ENCODE measurements at places on chromosomes 16 and 17.

DNA sequence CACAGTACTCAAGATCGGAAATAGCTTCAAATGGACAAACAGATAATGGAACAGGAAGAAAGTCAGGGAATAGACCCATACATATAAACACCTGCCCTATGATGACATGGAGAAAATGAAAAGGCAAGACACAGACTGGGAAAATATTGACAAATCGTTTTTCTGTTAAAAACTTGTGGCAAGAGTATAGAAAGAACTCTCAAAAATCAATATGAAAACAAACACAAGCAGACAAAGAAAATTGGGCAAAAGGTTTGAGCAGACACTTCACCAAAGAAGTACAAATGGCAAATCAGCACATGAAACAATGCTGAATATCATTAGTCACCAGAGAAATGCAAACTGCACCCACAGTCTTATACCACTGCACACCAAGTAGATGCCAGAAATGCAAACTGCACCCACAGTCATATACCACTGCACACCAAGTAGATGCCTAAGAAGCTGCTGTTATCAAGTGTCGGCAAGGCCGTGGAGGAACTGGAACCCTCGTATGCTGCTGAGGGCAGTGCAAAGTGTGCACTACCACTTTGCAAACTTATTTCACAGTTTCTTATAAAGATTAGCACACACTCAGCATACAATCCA lies 123.5 kb upstream of the CHMP6 start:
- DNase-seq = no peak

DNA sequence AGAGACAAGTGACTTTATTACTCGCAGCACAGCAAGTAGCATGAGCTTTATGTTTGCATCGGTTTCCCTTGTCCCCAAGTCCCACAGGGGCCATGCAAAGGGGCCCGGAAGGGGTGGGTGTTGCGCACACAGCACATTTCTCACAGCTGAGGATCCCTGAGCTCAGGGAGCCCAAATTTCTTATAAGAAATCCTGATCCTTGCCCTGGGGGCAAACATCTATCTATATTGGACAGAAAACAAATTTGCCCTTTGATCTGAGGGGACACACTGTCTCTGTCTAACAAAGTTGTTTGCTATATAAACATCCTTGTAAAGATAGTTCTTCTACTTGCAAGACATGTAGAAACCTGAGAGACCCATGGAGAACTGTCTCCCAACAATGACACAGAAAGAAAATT lies 35.7 kb upstream of the MEAK7 start:
- no peak for DNase-seq

- no peak for DNase-seq
These were observed 73.2 kb upstream of the MRTFB start for GRCh38 chr16:13997933-13998332.

- DNase-seq = no peak
These were observed 298.8 kb downstream of the FOXL1 start for GRCh38 chr16:86877108-86877507.

DNA sequence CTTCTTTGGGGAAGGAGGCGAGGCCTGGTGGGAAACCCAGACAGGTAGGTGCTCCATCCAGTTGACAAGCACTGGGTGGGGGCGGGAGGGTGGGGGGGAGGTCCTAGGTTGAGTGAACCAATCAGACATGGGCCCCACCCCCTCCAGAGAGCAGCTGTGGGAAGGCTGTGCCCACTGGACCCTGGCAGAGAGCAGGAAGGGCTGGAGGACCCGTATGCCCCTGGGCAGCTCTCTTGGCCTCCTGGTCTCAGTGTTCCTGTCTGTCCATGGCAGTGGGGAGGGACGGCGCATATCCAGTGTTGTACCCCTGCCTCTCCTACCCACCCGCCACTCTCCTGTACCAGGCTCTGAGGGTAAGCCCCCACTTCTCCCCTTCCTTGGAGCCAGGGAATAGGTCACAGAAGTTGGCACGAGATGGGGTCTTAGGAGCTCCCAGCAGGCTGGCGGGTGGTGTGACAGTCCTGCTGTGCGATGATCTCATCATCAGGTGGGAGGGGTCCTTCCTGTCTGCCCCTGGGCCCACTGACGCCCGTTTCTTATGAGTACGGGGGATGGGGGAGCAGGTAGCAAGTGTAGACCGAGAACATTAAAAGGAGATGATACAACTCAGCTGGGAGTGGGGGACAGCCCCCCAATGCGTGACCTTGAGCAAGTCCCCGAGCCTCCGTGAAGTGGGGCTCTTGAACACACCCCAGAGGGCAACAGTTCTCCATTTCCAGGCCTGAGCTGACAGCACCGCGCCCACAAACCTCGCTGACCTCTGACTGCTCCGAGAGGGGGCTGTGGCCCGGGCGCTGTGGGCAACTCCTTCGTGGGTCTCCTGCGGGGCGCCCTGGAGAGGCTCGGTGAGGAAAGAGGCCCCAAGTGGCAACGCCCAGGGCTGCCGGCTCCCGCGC lies 1.2 kb upstream of the ZFPM1 start:
- DNase-seq = no peak

DNA sequence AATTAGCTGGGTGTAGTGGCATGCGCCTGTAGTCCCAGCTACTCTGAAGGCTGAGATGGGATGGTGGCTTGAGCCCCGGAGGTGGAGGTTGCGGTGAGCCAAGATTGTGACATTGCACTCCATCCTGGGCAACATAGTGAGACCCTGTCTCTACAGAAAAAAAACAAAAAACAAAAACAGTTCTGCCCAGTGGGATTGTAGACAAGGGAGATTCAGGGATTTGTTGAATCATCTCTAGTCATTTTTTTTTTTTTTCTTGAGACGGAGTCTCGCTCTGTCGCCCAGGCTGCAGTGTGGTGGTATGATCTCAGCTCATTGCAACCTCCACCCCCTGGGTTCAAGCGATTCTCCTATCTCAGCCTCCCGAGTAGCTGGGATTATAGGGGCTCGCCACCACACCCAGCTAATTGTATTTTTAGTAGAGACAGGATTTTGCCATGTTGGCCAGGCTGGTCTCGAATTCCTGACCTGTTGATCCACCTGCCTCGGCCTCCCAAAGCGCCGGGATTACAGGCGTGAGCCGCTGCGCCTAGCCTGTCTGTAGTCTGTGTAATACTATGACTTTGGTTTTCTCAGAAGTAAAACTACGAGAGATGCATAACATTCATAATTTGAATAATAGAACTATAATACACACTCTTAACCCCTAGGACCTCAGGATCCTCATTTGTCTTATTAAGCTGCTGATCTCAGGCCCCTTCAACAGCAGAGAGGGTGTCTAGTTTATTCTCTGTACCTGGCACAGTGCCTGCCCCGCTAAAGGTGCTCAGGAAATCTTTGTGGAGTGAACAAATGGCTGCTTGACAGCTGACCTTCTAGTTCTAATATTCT lies 1.4 kb downstream of the TEN1 start:
- DNase-seq = peak; percentile 13

- DNase-seq = no peak
These were observed 13.3 kb upstream of the SPOP start for GRCh38 chr17:49691086-49691676.

DNA sequence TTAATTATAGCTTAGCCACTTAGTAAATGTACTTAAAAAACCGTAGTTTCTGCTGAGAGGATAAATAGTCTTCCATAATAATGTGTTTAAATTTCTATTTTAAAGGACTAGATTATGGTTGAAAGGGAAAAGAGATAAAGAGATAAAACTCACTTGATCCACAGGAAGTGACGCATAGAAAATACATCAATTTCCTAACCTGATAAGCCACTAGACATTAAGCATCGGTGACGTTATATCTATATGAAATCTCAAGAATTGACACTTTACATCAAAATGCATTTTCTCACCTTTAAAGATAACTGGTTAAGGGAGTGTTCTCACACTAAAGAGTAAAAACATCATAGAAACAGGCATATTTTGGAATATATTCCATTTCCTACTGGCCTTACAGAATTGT lies 5.8 kb downstream of the FBXO47 start:
- no peak for DNase-seq

GRCh38 chr16:52489894-52490293 lies 57.0 kb downstream of the TOX3 start:
- DNase-seq = no peak

GRCh38 chr16:89759746-89760340 lies 38.5 kb downstream of the ZNF276 start:
- no peak for DNase-seq

DNA sequence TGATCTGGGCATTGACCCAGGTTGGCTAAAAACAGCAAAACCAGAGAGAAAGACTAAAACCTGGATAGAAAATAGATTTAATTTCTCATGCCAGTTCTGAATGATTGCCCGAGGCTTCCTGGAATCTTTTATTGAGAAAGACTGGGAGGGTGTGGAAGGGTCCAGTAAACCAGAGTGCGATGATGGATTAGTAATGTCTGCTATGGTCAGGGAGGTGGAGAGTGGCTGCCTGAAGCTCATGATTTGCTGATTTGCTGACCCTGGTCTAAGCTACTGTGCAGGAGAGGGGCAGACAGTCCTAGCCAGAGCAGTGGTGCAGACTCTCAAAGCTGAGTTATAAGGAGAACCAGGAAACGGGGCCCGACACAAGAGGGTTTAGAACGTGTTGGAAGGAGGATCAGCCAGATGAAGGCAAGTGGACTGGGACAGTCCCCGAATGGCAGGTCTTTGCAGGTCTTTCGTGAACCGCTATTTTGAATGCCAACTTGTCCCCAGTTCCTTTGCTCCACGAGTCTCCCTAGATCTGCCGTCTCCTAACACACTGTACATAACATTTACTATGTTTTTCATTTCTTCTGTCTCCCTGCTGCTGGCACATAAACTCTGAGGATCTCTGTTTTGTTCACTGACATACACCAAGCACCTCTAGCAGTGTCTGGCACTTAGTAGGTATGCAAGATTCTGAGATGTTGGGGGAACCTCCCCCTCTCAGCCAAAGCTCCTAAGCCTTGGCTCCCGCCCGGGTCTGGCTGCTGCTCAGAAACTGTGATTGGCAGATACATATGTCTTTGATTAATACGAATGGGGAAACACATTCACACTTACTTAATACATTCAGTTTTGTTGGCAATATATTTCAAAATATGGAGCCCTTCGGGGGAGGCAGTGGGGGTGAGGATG lies 237.3 kb upstream of the TNRC6C start:
- no peak for DNase-seq

DNA sequence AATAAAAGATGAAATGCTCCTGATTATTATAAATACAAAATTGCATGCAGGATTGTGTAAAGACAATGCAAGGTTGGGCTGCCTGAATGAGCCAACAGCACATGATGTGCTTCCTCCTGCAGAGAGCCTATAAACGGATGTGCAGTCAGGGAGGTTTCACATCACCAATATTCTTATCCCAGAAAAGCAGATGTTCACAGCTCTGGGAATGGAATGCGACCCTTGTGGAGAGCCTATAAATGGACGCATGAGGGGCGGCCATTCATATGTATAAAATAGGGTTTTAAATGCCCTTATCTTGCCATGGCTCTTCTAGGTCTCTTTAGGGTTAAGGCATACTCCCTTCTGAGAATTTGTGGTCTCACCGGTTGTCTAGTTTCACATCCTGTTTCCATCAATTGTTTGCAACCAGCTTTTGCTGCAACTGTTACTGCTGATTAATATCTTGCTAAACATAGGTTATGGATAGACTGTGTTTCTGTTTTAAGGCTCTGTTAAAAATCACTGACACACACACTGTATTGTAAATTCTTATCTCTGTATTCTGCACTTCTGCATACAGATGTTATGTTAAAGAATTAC lies 31.9 kb downstream of the SLFN11 start:
- no peak for DNase-seq

DNA sequence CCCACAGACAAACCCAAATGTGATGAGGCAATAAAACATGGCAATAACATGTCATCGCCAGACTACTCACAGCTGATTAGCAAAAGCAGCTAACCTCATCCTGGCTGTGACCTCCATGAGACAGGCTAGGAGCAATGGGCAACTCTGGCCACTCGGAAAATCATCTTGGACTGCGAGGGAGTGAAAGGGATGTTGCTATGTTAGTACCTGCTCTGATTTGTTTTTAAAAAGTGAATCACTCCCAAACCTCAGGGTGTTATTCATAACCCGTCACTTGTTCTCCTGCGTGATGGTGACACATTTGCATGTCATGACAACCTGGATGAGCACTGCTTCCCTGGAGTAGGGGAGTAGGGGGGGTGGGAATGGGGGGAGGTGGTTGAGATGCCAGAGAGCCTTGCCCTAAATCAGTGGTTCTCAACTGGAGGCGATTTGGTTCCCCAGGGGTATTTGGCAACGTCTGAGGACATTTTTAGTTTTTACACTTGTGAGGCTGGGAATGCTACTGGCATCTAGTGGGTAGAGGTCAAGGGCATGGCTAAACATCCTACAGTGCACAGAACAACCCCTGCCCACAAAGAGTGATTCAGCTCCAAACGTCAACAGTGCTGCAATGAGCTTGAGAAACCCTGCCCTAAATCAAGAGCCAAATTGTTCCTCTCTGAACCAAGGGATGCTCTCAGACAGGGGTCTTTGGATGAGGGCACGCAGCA lies 241.7 kb downstream of the SOX9 start:
- no peak for DNase-seq

- DNase-seq = no peak
These were observed 653 bp upstream of the VAC14 start for GRCh38 chr16:70801611-70802010.

GRCh38 chr17:37818689-37819088 lies 73.8 kb upstream of the HNF1B start:
- DNase-seq = no peak

GRCh38 chr17:9676820-9677310 lies 31.5 kb downstream of the USP43 start:
- DNase-seq = no peak

GRCh38 chr17:81952792-81953228 lies 5.8 kb upstream of the MYADML2 start:
- no peak for DNase-seq

DNA sequence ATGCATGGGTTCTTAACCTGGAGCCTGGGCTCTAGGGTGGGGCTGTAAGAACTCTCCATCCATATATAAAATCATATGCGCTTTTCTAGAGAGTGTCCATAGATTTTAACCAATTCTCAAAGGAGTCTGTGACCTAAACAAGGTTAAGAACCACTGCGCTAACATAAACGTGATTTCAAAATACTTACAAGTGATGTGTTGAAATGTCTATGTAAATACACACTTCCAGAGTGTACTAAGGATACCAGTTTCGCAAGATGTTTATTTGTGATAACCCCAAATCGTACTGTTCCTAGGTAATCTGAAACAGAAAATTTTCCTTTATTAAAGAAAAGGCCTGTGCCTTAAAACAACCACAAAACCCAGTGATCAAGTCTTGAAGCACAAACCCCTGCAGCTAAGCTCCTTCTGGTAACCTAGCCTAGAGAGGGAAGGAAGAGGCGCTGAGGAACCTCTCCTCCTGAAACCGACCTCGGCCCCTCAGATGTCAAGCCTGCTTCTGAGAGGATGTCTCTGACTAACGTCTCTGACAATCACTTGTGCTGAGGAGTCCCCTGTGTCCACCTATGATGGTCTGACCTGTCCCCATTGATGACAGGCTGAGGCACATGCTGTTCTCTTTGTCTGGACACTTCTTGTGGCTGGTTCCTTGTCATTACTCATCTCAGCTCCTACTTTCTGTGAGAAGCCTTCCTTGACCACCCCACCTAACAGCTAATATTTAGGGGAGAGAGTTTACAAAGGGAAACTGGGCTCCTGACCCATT lies 32.2 kb downstream of the SNN start:
- no peak for DNase-seq

GRCh38 chr17:81404558-81405165 lies 9.4 kb downstream of the BAHCC1 start:
- peak; percentile 70 for DNase-seq

- DNase-seq = no peak
These were observed 47.3 kb downstream of the CCDC42 start for GRCh38 chr17:8697323-8697741.

- no peak for DNase-seq
These were observed 54.1 kb downstream of the CES1 start for GRCh38 chr16:55778757-55779156.

- no peak for DNase-seq
These were observed 11.7 kb downstream of the TMEM100 start for GRCh38 chr17:55710829-55711496.

- no peak for DNase-seq
These were observed 72.7 kb downstream of the NT5M start for GRCh38 chr17:17375841-17376240.

All from retina (tissue), 1 donor.